ENCODE measurements at places on chromosomes 4 and X.

- no peak for DNase-seq
These were observed 40.6 kb upstream of the SORCS2 start for GRCh38 chr4:7151668-7152227.

GRCh38 chr4:25904748-25905082 lies 9.3 kb upstream of the SMIM20 start:
- DNase-seq = no peak

DNA sequence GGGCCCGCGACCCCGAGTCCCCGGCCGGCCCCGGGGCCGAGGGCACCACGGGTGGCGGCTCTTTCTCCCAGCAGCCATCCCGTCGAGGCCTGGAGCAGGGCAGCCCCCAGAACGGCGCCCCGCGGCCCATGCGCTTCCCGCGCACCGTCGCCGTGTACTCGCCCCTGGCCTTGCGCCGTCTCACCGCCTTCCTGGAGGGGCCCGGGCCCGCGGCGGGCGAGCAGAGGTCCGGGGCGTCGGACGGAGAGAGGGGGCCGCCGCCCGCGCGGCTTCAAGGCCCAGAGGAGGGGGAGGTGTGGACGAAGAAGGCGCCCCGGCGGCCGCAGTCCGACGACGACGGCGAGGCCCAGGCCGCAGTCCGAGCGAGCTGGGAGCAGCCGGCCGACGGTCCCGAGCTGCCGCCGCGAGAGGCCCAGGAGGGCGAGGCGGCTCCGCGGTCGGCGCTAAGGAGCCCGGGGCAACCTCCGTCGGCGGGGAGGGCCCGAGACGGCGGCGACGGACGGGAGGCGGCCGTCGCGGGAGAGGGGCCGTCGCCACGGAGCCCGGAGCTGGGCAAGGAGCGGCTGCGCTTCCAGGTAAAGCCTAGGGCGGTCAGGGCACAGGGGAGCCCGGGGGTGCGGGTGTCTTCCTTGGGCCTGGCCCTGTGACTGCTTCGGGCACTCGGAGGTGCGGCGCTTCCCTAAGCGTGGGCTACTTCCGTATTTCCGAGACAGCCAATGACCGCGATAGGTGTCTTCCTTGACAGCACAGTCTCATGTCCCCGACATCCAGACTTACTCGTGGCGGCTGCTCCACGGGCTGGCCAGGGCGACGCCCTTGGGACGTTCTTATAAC lies 845 bp downstream of the ZAR1 start:
- DNase-seq = no peak

DNA sequence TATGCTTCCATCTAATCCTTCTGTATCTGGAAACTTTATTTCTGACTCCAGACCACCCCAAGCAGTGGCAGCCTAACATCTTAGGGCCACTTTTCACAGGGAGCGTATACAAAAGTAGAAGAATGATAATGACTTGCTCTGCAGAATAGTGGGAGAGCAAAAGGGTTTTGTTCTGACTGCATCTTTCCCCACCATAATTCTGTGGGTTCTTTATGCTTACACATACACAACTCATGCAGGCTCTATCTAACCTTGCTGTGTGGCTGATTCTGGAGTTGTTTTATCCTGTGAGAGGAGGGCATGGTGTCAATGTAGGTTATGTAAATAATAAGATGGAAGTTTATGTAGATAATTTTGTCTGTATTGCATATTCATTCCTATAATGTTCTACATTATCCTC lies 42.4 kb upstream of the NDNF start:
- no peak for DNase-seq

DNA sequence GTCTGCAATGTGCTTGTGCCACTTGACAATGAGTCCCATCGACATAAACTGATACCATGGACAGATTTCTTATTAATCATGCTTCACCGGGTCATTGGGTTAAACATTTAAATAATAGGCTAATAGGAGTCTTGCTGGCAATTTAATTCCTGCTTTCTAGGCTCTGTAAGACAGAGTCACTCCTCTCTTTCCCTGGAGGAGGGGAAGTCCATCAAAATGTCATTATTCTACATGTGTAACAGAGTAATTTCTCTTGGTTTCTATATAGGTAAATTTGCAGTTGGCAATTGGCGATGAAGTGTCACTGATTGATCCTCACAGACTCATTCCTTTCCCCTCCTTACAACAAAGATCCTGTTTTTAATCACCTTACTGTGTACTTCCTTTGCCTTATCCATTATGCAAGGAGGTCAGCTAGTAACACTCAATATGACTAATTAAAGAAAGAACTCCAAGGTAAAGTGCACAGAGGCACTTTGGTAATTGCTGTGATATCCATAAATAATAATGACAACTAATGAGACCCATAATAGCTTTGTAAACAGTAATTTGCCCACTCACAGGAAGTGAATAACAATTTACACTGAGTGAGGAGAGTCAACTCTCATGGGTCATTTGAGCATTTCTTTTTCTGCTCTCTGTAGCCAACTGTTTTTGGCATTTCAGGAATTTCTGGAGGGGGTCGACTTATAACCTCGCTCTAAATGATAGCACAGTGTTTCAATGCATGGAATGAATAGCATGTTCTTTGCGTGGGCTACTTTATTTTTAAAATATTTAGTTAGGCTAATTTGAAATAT lies 184.0 kb downstream of the UGT8 start:
- DNase-seq = no peak

DNA sequence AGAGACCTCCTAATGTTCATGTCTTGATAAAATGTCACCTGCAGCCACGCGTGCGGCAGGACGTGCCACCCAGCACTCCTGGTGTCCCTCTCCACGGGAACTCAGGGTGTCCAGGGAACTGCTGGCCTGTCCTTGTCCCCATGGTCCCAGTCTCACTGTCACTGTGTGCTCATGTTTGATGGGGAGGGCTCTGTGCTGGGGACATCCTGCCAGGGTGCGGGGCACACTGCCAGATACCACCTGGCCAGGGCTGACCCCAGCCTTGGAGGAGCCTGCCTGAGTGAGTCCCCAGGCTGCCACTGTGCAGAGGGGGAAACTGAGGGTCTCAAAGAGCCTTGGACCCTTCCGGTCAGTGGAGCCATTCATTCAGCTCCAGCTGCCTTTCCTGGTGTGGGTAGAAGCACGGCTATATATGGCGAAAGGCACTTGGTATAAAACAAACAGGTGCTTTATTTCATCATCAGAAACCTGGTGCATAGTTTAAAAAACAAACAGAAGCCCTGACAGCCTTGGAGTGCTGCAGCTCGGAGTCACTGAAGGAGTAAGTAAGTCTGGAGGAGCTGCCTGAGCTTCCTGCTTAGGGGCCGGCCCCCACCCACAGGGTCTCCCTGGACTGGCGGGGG lies 33.0 kb downstream of the NOP14 start:
- DNase-seq = no peak

DNA sequence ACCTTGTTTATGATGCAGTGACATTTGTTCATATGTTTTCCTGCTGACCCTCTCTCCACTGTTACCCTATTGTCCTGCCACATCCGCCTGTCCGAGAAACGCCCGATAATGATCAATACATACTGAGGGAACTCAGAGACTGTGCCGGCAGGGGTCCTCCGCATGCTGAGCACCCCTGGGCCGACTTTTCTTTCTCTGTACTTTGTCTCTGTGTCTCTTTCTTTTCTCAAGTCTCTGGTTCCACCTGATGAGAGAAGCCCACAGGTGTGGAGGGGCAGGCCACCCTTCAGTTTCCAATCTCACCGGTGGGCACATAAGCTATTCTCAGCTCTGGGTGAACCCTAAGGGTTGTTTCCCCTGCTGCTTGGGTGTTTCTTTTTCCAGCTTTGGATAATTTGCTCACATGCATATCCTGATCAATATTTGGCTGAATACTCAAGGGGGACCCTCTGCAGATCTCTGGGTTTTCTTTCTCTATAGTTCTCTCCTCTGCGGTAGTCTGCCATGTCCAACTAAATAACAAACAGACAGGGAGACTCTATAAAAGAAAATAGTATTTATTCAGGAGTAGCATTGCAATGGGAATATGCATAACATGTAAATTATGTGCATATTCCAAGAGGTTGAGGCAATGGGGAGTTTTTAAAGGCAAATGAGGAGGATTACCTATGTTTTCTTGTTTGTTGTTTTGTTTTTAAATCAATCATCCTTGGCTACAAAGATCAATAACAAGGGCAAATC lies 97.2 kb downstream of the CEP44 start:
- no peak for DNase-seq

- no peak for DNase-seq
These were observed 28.5 kb upstream of the ANK2 start for GRCh38 chr4:113020966-113021365.

- DNase-seq = no peak
These were observed 192.6 kb downstream of the PDGFC start for GRCh38 chr4:156779042-156779441.

- no peak for DNase-seq
These were observed 366.7 kb upstream of the FAT1 start for GRCh38 chr4:187090401-187090800.
